ENCODE measurements at places on chromosomes 6 and 20.

GRCh38 chr20:32028647-32029372, 18.6 kb downstream of the CCM2L start:
- no peak for DNase-seq

GRCh38 chr20:50389438-50389807, 120.8 kb upstream of the PTPN1 start:
- no peak for DNase-seq

DNA sequence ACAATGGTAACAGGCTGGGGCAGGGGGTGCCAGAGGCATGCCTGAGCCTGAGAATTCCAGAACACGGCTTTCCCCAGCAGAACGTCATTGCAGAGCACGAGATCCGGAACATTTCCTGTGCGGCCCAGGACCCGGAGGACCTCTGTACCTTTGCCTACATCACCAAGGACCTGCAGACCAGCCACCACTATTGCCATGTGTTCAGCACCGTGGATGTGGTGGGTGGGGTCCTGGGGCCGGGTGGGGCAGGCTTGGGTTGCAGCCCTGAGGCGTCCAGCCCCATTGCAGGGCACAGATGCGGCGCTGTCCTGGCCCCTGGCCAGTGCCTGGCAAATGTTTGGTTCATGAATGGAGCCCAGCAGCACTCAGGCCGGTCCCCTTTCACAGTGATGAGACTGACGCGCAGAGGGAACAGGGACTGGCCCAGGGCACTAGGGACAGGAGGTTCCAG, 57.1 kb downstream of the TCP11 start:
- no peak for DNase-seq

- DNase-seq = no peak
Observed at GRCh38 chr6:119052987-119053386, 25.5 kb downstream of the FAM184A start.

DNA sequence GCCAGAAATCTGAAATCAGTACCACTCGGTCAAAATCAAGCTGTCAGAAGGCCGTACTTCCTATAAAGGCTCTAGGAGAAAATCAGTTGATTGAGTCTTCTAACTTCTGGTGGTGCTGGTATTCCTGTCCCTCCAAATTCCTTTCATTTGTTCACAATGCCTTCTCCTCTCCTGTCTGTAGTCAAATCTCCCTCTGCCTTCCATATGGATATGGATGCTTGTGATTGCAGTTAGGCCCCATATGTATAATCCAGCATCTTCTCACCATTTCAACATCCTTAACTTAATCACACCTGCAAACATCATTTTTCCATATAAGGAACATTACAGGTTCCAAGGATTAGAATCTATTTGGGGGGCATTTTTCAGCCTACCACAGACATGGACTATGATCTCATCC, 287.8 kb upstream of the THEMIS start:
- no peak for DNase-seq

GRCh38 chr6:90663106-90663505, 76.2 kb upstream of the MAP3K7 start:
- DNase-seq = no peak
